ENCODE measurements at places on chromosomes 7 and 10.

GRCh38 chr10:33067481-33067880, 109.5 kb upstream of the ITGB1 start:
- H3K4me3 ChIP-seq = no peak overlapping the region
- H3K4me1 ChIP-seq = peaks cover 7% of the 10 kb centered on the region
- H3K27ac ChIP-seq = no peak overlapping the region
- DNase-seq = no peak

DNA sequence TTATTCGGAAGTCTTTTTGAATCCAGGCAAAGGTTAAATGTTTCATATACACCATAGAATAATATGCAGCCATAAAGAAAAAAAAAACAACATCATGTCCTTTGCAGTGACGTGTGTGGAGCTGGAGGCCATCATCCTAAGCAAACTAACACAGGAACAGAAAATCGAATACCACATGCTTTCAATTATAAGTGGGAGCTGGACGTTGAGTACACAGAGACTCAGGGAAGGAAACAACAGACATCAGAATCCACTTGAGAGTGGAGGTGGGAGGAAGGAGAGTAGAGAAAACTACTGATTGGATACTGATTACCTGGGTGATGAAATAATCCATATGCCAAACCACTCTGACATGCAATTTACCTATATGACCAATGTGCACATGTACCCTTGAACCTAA, 293.4 kb downstream of the KLF6 start:
- no peak overlapping the region for H3K27ac ChIP-seq
- DNase-seq = no peak
- H3K4me1 ChIP-seq = no peaks in the 10 kb centered on the region
- no peak overlapping the region for H3K4me3 ChIP-seq

DNA sequence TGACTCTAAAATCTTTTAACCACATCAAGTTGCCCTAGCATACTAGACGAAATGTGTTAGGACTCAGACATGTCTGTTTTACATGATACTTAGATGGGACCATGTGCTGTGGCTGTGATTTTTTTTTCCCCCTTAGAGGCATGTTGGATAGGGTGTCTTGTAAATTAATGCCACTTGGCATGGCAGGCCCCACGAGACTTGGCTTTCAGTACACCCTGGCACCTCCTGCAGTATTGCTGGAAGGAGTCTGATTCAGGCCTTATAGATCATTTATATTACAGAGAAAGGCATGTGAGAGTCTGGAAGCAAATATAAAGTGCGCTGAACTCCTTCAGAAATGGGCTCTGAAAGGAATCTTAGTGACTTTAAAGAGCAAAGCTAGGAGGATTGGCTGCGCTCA, 494.1 kb downstream of the SDK1 start:
- H3K36me3 ChIP-seq = peaks cover 1% of the 10 kb centered on the region
- no peak overlapping the region for H3K4me3 ChIP-seq
- no peak overlapping the region for H3K27ac ChIP-seq
- DNase-seq = no peak
- H3K4me1 ChIP-seq = no peaks in the 10 kb centered on the region
- peaks cover 34% of the 10 kb centered on the region for H3K27me3 ChIP-seq

- no peaks in the 10 kb centered on the region for H3K36me3 ChIP-seq
- H3K27ac ChIP-seq = no peak overlapping the region
- no peak for DNase-seq
- no peak overlapping the region for H3K4me3 ChIP-seq
- no peaks in the 10 kb centered on the region for H3K27me3 ChIP-seq
Measured at GRCh38 chr7:139505563-139505962, 17.9 kb upstream of the CLEC2L start.

GRCh38 chr10:92753865-92754264, 64.1 kb downstream of the HHEX start:
- H3K36me3 ChIP-seq = no peaks in the 10 kb centered on the region
- no peak for DNase-seq
- no peak overlapping the region for H3K4me3 ChIP-seq
- no peak overlapping the region for H3K27ac ChIP-seq

DNA sequence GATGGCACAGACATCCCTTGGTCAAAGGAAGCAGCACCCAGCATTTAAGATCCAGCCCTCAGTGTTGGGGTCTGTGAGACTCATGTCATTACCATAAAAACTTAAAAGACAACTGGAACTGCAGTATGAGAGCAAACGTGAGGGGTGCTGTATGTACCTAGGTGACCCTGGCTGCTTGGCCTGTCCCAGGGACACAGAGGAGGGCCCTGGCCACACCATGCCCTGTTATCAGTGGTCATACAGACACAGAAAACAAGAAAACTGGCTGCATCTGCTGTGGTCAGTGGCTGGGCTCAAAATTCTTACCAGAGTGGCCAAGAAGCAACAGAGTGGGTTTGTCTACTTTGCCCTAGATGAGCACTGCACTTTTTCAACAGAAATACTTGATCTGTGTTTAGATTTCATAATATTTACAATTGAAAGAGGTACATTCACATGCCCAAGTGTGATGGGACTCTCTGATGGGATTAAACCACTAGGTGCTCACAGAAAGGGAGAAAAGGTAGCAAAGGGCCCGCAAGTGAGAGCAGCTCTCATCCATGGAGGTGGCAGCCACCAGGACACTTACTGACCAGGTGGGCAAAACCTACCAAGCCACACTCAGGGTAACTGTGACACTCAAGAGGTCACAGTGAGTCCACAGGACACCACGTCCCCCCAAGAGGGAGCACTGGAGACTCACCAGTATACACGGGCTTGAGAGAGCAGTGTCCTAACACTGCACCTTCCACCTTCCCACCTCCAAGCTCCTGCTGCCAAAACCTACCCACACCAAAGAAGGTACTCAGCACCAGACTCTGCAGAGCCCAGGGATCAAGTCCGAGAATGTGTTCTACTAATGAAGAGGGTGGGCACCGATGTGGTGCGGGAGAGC, 68.1 kb upstream of the CAMK2B start:
- no peak overlapping the region for H3K4me3 ChIP-seq
- no peaks in the 10 kb centered on the region for H3K27me3 ChIP-seq
- H3K36me3 ChIP-seq = peaks cover 24% of the 10 kb centered on the region
- peak overlapping the region; percentile 54 for H3K27ac ChIP-seq
- DNase-seq = no peak

DNA sequence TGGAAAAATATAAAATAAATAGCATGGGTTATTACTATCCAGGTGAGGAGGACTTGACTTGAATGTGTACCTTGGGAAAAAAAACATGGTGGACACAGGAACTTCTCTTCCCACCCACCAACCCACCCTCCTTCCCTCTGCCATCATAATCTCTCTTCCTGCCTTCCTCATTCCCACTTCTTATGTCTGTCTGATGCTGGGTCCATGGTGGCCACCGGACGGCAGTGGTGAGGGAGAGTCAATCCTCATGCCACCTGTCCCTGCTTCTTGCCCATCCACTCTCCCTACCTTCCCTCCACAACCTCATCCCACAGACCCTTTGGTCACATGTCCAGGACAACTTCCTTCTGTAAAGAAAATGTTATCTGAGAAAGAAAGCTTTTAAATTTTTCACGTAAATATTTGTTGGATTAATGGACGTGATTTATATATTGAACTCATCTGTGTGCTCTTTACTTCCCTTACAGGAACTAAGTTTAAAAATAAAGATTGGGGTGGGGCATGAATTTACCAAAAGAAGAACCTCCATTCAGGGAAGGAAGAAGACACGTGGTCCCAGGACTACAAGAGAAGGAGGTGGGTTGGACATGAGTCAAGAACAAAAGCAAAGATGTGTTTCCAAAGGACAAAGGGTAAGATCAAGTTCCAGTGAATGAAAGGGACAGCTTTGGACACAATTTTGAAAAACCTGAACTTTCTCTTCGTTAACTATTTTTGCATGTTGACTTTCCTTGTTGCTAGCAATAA, 104.5 kb downstream of the PIP4K2A start:
- H3K27ac ChIP-seq = peak overlapping the region; percentile 99
- no peak for DNase-seq
- no peaks in the 10 kb centered on the region for H3K27me3 ChIP-seq
- peak overlapping the region; percentile 73 for H3K4me3 ChIP-seq
- peaks cover 48% of the 10 kb centered on the region for H3K36me3 ChIP-seq

GRCh38 chr7:121985476-121986030, 112.6 kb downstream of the PTPRZ1 start:
- no peak for DNase-seq
- no peak overlapping the region for H3K27ac ChIP-seq
- no peak overlapping the region for H3K4me3 ChIP-seq
- H3K27me3 ChIP-seq = no peaks in the 10 kb centered on the region

GRCh38 chr7:70068531-70068930, 470.3 kb downstream of the AUTS2 start:
- no peak for DNase-seq
- no peak overlapping the region for H3K27ac ChIP-seq
- H3K4me1 ChIP-seq = peaks cover 3% of the 10 kb centered on the region
- no peaks in the 10 kb centered on the region for H3K36me3 ChIP-seq
- no peaks in the 10 kb centered on the region for H3K27me3 ChIP-seq
- no peak overlapping the region for H3K4me3 ChIP-seq

DNA sequence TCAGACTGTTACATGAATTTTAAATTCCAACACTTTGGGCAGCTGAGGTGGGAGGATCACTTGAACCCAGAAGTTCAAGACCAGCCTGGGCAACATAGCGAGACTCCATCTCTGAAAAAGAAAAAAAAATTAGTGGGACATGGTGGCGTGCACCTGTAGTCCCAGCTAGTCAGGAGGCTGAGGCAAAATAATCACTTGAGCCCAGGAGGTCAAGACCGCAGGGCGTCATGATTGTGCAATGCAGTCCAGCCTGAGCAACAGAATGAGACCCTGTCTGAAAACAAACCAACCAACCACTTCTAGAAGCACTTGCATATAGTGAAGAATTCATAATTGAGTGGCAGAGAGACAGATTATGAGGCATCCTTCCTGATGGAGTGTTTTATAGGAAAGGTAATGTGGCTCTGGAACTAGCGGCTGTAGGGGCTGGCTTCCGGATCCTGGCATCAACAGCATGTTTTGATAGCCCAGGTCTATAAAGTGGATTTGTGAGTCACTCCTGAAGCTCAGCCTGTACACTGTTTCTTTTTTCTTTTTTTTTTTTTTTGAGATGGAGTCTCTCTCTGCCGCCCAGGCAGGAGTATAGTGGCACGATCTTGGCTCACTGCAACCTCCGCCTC, 40.3 kb upstream of the RSBN1L start:
- peak overlapping the region; percentile 41 for H3K27ac ChIP-seq
- H3K27me3 ChIP-seq = no peaks in the 10 kb centered on the region
- peaks cover 2% of the 10 kb centered on the region for H3K36me3 ChIP-seq

GRCh38 chr10:42979721-42980467, 97.0 kb upstream of the RET start:
- no peak for DNase-seq
- peaks cover 2% of the 10 kb centered on the region for H3K27me3 ChIP-seq
- no peak overlapping the region for H3K27ac ChIP-seq
- H3K36me3 ChIP-seq = no peaks in the 10 kb centered on the region

GRCh38 chr7:26334166-26334859, 42.7 kb downstream of the SNX10 start:
- H3K4me1 ChIP-seq = peaks cover 41% of the 10 kb centered on the region
- H3K27me3 ChIP-seq = no peaks in the 10 kb centered on the region
- no peak for DNase-seq
- H3K36me3 ChIP-seq = no peaks in the 10 kb centered on the region
- H3K27ac ChIP-seq = no peak overlapping the region

GRCh38 chr7:80136261-80137055, 1.8 kb downstream of the GNAI1 start:
- H3K4me3 ChIP-seq = no peak overlapping the region
- H3K4me1 ChIP-seq = no peaks in the 10 kb centered on the region
- no peak overlapping the region for H3K27ac ChIP-seq

DNA sequence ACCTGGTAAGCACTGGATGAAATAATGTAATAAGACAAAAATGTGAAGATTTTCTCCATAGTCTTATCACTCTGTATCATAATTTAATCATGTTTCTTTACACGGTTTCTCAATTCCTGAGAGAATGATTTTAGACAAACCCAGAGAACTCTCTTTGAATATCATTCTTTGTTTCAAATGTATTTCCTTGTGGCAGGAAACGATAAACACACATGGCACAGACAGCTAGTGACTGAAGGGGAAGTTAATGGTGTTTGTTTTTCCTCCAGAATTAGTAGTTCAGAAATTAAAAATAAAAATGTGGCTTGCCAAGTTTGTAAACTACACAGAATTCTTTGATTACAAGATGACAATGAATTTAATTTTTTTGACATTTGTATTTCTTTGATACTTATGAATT, 163.7 kb upstream of the PRPS1L1 start:
- H3K27me3 ChIP-seq = no peaks in the 10 kb centered on the region
- H3K4me1 ChIP-seq = no peaks in the 10 kb centered on the region
- DNase-seq = no peak

- no peak for DNase-seq
- H3K27me3 ChIP-seq = no peaks in the 10 kb centered on the region
- H3K4me1 ChIP-seq = peaks cover 22% of the 10 kb centered on the region
- peaks cover 49% of the 10 kb centered on the region for H3K36me3 ChIP-seq
- no peak overlapping the region for H3K4me3 ChIP-seq
- peak overlapping the region; percentile 64 for H3K27ac ChIP-seq
Measured at GRCh38 chr10:104002911-104003310, 36.0 kb downstream of the SLK start.

GRCh38 chr10:29950391-29950790, 109.0 kb downstream of the JCAD start:
- no peaks in the 10 kb centered on the region for H3K36me3 ChIP-seq
- peaks cover 9% of the 10 kb centered on the region for H3K27me3 ChIP-seq
- DNase-seq = no peak
- H3K4me1 ChIP-seq = no peaks in the 10 kb centered on the region
- no peak overlapping the region for H3K4me3 ChIP-seq

DNA sequence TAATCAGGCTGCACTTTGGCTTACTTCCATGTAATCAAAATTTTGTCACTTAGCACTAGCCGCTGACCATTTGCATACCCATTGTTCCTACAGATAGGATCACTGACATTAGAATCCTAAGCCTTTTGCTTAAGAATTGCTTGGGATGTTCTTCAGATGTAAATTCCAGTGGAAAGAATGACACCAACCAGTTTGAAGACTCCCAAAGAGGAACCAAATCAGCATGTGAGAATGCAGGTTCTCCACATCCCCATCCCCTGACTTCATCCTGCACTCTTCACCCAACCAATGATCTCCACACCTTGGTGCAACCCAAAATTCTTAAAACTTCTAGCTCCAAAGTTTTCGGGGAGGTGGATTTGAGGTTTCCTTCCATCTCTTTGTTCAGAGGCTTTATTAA, 345.6 kb downstream of the GPAM start:
- peaks cover 11% of the 10 kb centered on the region for H3K27me3 ChIP-seq
- no peak for DNase-seq
- peaks cover 2% of the 10 kb centered on the region for H3K36me3 ChIP-seq
- H3K4me1 ChIP-seq = no peaks in the 10 kb centered on the region
- no peak overlapping the region for H3K4me3 ChIP-seq

DNA sequence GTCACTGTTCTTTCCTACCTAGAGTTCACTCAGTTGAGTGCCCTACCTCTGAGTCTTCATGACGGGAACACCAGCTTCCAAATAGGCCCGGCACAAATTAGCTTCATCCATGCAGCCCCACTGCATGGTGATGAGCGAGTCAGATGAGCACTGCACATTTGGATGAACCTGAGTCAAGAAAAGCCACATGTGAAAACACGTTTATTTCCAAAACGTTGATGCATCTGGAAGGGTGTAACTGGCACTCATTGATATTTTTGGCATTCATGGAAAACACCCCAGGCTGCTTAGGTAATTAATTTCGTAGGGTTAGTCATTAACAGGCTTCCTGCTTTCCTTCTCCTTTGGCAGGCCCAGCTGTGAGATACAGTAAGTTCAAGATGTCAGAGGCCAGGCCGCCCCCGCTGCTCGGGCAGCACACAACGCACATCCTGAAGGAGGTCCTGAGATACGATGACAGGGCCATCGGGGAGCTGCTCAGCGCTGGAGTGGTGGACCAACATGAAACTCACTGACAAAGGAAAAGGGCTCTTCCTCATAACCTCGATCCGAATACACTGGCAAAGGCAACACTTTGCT, 725.2 kb downstream of the SUGCT start:
- H3K27ac ChIP-seq = no peak overlapping the region
- H3K4me3 ChIP-seq = no peak overlapping the region
- no peaks in the 10 kb centered on the region for H3K27me3 ChIP-seq
- DNase-seq = no peak
- H3K4me1 ChIP-seq = no peaks in the 10 kb centered on the region
